ENCODE measurements at places on chromosomes 7 and 10. TPM values are rescaled to one million over a fixed set of nuclear protein-coding genes. Genes with fewer than 3 reads are reported as not detected.

ARHGAP12 gene
- 70.7 TPM for total RNA-seq

CLRN3 gene
- not detected for total RNA-seq

MEIG1 gene
- total RNA-seq = not detected

MYO1G gene
- 0.11 TPM for total RNA-seq

EBLN1 gene
- total RNA-seq = not detected

SFTPA1 gene
- under 0.01 TPM for total RNA-seq

MOGAT3 gene
- not detected for total RNA-seq

ZNF488 gene
- under 0.01 TPM for total RNA-seq

H2BK1 gene
- total RNA-seq = not detected

CCDC7 gene
- total RNA-seq = 8.7 TPM

STEAP1 gene
- total RNA-seq = 32.6 TPM

HOXA13 gene
- total RNA-seq = 14.9 TPM

PODXL gene
- total RNA-seq = 3.2 TPM

FAM24B gene
- 9.0 TPM for total RNA-seq

CYP2W1 gene
- total RNA-seq = not detected

ZC3HAV1L gene
- total RNA-seq = 9.5 TPM

DOCK1 gene
- total RNA-seq = 85.2 TPM

LRRD1 gene
- total RNA-seq = not detected

CPXM2 gene
- not detected for total RNA-seq

DGKI gene
- total RNA-seq = 2.9 TPM

REPIN1 gene
- 55.6 TPM for total RNA-seq

ACTL6B gene
- total RNA-seq = not detected

MEOX2 gene
- under 0.01 TPM for total RNA-seq

PRTFDC1 gene
- total RNA-seq = 22.9 TPM

DMBT1 gene
- under 0.01 TPM for total RNA-seq

GIMAP1 gene
- total RNA-seq = under 0.01 TPM

NPC1L1 gene
- total RNA-seq = under 0.01 TPM

FEZF1 gene
- total RNA-seq = not detected

PRKAR2B gene
- total RNA-seq = 23.4 TPM

ITIH5 gene
- total RNA-seq = under 0.01 TPM

ADAP1 gene
- 1.2 TPM for total RNA-seq

CHN2 gene
- 0.87 TPM for total RNA-seq

FAM25C gene
- total RNA-seq = not detected

ADCY1 gene
- total RNA-seq = 0.33 TPM

ELMO1 gene
- 0.50 TPM for total RNA-seq

HECW1 gene
- 0.62 TPM for total RNA-seq

NEUROD6 gene
- not detected for total RNA-seq

ZNF365 gene
- 9.0 TPM for total RNA-seq

EN2 gene
- not detected for total RNA-seq

GOLGA7B gene
- not detected for total RNA-seq

CUZD1 gene
- 0.50 TPM for total RNA-seq

TRPV6 gene
- not detected for total RNA-seq

STOX1 gene
- 0.12 TPM for total RNA-seq

CCDC6 gene
- total RNA-seq = 37.1 TPM

CFAP69 gene
- total RNA-seq = 4.4 TPM

ZCWPW1 gene
- total RNA-seq = 1.4 TPM

WBP1L gene
- total RNA-seq = 39.2 TPM

TRIM50 gene
- total RNA-seq = not detected

RARRES2 gene
- 3.3 TPM for total RNA-seq

NAPEPLD gene
- 11.5 TPM for total RNA-seq

SEMA3C gene
- 345 TPM for total RNA-seq

DRGX gene
- not detected for total RNA-seq
